ENCODE measurements at places on chromosomes 6 and 20.

GRCh38 chr20:32624687-32625345, 39.7 kb upstream of the NOL4L start:
- no peak for DNase-seq

GRCh38 chr6:16805243-16805950, 44.1 kb upstream of the ATXN1 start:
- no peak for DNase-seq

GRCh38 chr6:42315991-42316970, 98.6 kb upstream of the MRPS10 start:
- no peak for DNase-seq

- DNase-seq = no peak
Observed at GRCh38 chr20:528923-529604, 14.5 kb downstream of the CSNK2A1 start.

- DNase-seq = no peak
Observed at GRCh38 chr20:62606016-62606415, 36.3 kb upstream of the SLCO4A1 start.

DNA sequence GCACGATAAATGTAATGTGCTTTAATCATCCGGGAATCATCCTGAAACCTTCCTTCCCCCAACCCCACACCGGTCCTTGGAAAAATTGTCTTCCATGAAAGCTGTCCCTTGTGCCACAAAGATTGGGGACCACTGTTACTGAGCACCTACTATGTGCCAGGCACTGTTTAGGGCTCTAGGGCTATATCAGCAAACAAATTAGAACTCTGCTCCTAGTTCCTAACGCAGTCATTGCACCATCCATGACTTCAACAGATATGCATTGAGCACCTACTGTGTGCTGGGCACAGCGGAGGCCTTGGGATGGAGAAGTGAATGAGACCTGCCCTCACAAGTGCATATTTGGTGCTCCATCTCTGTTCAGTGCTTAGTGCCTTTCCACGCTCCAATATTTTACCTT, 50.3 kb upstream of the BLCAP start:
- DNase-seq = no peak

Data from stimulated activated CD8-positive, alpha-beta memory T cell treated with anti-CD3 and anti-CD28 coated beads, Interleukin-4, amount 100 ng/mL, for 4 hours (primary cell).